KBM-7 (cell line): ENCODE measurements at places on chromosomes 6 and 20.

DNA sequence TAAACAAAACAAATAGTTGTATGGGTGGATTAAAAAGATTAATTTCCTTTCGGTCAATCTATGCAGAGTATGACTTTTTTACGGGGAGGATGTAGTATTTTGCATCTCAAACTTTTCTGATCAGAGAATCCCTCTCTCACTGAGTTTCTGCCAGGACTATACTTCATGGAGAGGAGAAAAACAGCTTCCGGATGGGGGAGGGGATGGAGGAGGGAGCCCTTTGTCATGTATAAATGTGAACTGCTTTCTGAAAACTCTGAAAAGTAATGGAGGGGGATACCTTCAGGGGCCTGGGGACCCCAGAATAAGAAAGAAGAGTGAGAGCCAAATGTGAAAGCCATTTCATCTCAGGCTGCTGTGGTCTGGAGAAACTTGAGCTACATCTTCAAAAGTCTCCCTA lies 173.1 kb upstream of the KCNK16 start:
- no peak for DNase-seq

- no peak for DNase-seq
Measured at GRCh38 chr20:38747495-38748096, 664 bp upstream of the ACTR5 start.

- DNase-seq = no peak
Measured at GRCh38 chr6:147157930-147158329, 46.3 kb upstream of the STXBP5 start.

GRCh38 chr20:58310291-58310782 lies 822 bp downstream of the RAB22A start:
- peak; percentile 27 for DNase-seq

DNA sequence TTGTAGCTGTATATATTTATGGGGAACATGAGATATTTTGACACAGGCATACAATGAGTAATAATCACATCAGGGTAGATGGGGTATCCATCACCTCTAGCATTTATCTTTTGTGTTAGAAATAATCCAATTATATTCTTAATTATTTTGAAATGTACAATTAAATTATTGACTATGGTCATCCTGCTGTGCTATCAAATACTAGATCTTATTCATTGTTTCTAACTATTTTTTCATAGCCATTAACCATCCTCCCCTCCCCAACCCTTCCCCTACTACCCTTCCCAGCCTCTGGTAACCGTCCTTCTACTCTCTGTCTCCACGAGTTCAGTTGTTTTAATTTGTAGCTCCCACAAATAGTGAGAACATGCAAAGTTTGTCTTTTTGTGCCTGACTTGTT lies 28.5 kb downstream of the NKX2-4 start:
- no peak for DNase-seq

DNA sequence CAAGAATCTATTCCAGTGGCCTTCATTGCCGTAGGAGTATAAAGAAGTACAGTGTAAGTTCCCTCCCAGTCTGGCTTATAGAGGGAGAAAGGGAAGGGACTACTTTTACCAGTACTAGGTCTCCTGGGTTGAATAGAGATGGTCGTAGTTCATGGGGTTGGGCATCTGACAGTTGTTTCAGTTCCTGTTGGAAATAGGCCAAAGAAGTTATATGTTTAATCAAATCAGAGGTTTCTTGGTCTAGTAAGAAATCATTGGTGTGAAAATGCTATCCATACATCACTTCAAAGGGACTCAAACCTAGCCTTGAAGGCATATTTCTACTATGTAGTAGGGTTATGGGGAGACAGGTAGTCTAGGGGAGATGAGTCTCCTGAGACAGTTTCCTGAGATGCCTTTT lies 45.6 kb upstream of the MAN1A1 start:
- no peak for DNase-seq

DNA sequence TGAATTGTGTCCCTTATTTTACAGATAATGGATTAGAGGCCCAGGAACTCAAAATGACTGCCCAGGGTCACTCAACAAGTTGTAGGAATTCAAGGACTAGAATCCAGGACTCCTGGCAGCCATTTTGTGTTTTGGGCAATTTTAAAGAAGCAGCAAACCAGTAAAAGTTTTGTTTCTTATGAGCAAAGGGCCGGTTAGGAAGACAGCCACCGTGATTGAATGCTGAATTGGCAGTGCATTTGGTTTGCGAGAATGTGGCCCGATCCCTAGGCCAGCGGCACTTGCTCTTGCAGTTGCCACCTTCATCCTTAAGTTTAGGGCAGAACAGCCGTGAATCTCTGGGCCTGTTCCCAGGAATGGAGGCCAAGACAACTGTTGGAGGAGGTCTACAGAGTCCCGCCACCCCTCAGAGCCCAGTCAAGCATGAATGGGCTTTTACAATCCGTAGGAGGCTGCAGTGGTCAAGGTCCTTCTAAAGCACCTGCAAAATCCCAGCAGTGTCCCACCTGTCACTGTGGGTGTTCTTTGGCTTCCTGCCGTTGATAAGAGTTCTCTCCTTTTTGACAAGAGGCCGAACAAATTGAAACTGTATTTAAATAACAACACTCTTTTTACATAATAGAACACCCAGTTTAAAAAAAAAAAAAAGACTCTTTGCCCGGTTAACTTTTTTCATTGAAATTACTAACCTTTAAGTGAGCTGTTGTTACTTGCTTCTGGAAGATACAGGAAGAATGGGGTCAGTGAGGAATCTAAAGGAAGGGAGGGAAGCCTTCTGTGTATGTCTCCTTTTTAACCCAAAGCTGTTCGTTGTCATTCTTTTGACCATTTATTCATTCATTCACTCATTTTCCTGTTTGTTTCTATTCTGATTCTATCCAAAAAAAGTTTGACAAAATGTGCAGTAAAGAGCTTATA lies 68.7 kb downstream of the PHACTR2 start:
- DNase-seq = no peak

DNA sequence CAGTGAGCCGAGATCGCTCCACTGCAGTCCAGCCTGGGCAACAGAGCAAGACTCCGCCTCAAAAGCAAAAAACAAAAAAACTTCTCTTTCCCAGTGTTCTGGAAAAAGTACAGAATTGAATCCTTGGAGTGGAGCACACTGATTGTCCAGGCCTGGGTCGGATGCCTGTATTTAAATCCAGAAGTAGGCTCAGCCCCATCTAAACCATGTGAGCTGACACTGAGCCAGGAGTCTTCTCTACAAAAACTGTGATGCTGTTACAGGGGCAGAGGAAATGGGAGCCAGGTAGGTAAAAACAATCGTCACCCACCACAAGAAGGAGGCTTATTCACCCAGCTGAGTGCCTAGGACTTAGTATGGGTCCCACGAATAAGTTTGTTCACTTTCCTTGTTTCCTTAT lies 43.0 kb upstream of the PTPN1 start:
- DNase-seq = no peak
